Astrocyte (in vitro differentiated cells and primary cell): ENCODE measurements at places on chromosomes 1 and 21.
A peak's percentile ranks its signal among the peaks of the same experiment; 100 is the strongest.

- no peaks in the 10 kb centered on the region for H3K27me3 ChIP-seq
- no peaks in the 10 kb centered on the region for H3K4me1 ChIP-seq
- DNase-seq: no peak
- H3K36me3 ChIP-seq: no peaks in the 10 kb centered on the region
Measured at GRCh38 chr1:118291661-118292060, 106.6 kb upstream of the SPAG17 start.

GRCh38 chr1:223815865-223816264 is 29.9 kb downstream of the TP53BP2 start:
- H3K4me3 ChIP-seq: no peak overlapping the region
- peaks cover 9% of the 10 kb centered on the region for H3K4me1 ChIP-seq
- peak overlapping the region; percentile 8 for H3K27ac ChIP-seq

- DNase-seq: no peak
- H3K4me1 ChIP-seq: peaks cover 7% of the 10 kb centered on the region
Measured at GRCh38 chr1:79074975-79075374, 68.4 kb upstream of the ADGRL4 start.

GRCh38 chr1:208221291-208221622 is 22.9 kb downstream of the PLXNA2 start:
- no peak overlapping the region for H3K4me3 ChIP-seq
- no peaks in the 10 kb centered on the region for H3K36me3 ChIP-seq
- DNase-seq: no peak
- H3K4me1 ChIP-seq: peaks cover 54% of the 10 kb centered on the region

- DNase-seq: no peak
- H3K4me3 ChIP-seq: no peak overlapping the region
- no peaks in the 10 kb centered on the region for H3K36me3 ChIP-seq
- no peak overlapping the region for H3K27ac ChIP-seq
Measured at GRCh38 chr1:110872366-110872744, 593 bp upstream of the CD53 start.
